ENCODE measurements at places on chromosomes 7 and 10.

- no peak for DNase-seq
Observed at GRCh38 chr7:106070201-106070551, 41.9 kb downstream of the SYPL1 start.

DNA sequence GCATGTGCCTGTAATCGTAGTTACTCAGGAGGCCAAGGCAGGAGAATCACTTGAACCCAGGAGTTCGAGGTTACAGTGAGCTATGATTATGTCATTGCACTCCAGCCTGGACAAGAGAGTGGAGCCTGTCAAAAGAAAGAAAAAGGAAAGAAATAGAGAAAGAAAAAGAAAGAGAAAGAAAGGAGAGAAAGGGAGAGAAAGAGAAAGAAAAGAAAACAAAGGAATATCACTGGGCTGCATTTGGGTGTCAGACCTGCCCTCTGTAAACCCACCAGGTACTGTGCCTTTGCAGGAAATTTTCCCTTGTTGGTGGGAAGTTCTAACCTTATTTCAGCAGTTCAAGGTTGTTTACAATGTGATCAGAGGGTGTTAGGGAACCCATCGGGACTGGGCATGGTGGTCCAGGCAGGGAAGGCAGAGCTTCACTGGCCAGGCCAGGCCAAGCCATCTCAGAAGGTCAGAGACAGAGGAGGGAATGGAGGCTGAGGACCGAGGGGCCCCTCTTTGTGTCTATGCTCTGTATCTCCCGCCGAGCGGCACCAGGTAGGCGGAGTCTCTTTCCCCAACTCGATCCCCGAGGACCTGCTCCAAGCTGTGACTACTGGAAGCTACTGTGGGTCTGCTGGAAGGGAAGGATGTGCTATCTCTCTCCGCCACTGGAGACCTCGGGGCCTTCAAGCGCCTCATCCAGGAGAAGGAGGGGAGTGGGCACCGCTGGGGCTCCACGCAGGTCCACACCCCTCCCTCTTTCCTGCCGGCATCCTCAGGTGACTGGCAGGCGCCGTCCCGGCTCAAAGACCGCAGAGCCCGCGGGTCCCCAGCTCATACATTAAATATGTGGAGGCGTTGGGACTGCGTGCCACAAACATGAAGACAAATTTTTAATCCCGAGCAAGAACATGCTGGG is 15.2 kb upstream of the KAZALD1 start:
- no peak for DNase-seq

DNA sequence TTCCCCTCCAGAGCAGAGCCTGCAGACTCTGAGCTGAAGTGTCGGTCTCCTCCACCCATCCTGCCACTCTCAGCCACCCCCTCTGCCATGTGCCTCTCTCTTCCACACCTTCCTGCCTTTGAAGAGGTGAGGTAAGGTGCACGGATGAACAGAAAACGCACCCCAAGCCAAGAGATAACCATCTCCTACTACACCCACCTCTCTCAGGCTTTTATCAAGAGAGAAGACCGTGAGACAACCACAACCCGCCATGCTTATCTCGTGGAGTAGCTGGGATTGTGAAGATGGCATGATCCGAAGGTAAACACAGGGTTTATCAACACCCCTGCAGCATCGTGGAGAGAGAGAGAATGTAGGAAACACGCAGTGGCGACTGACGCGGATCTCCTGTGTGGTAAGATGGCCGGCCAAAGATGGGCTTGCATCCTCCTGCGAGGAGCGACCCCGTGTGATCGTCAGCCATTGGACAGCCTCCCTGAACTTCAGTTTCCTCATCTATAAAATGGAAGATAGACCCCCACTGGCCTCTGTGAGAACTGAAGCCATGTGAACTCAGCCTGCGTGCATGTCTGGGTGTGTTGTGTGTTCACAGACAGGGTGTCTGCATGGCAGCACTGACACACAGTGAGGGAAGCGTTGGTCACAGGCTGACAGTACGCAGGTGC is 219.0 kb downstream of the DIP2C start:
- DNase-seq: no peak

- DNase-seq: peak; percentile 9
Observed at GRCh38 chr10:9762966-9763656, 1254.6 kb upstream of the CELF2 start.

GRCh38 chr10:122618461-122619165 is 58.1 kb downstream of the DMBT1 start:
- no peak for DNase-seq

GRCh38 chr7:147809786-147810185 is 780.8 kb upstream of the C7orf33 start:
- DNase-seq: no peak

GRCh38 chr7:47357361-47357760 is 224.6 kb downstream of the TNS3 start:
- DNase-seq: no peak

- DNase-seq: no peak
Observed at GRCh38 chr7:72283309-72283708, 128.8 kb downstream of the CALN1 start.

GRCh38 chr7:76133164-76133775 is 68.4 kb upstream of the SRRM3 start:
- no peak for DNase-seq

- DNase-seq: no peak
Observed at GRCh38 chr7:70619659-70620058, 512.3 kb upstream of the GALNT17 start.

DNA sequence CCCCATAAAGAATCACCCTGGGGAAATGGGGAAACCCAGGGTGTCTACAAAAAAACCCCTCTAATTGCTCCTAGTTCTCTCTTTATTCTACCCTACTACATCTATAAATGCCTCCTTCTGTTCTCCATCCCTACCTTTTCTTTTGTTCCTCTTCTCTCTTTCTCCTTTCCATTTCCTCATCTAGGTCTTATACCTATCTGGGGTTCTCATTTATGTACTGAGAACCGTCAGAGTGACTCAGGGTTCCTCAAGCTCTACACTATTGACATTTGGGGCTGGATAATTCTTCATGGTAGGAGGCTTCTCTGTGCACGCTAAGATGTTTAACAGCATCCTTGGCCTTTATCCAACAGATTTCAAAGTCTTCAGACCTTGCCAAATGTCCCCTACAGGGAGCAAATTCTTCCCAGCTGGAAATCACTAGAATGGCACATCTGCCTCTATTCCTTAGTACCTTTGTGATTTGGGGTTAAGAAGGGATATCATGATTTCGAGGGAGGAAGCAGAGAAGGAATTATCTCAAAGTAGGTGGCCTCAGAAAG is 137.4 kb upstream of the PTN start:
- DNase-seq: no peak

GRCh38 chr10:12716042-12716441 is 285.5 kb downstream of the CCDC3 start:
- no peak for DNase-seq

GRCh38 chr7:28228396-28228795 is 47.8 kb upstream of the JAZF1 start:
- no peak for DNase-seq

DNA sequence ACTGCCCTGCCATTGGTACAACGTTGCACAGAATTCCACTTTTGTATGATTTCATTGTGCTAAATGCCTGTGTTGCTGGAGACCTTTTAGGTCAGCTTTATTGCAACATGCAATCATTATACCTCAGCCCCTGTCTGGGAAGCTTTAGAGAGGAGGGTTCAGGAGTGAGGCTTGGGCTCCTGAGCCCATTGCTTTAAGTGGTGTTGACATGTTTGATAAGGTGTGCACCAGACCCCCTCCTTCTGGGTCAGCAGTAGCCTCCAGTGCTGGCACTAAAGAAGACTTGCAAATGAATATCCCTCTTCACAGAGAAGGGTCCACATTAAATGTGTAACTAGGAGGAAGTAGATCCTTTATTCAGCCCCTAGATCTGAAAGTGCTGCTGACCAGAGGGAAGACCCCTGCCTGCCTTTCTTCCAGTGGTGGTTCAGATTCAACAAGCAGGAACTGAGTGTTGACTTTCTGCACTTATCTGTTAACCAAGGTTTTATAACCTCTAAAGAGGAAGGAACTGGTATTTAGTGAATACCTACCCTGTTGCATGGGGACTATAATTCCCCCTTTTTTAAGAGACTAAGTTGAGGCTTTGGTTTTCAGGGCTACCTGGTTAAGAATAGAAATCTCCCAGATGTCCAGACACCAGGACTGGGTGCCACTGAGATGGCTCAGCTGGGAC is 369.4 kb upstream of the IGFBP3 start:
- DNase-seq: no peak

All from hepatic stellate cell (primary cell).